DMS79 (cell line): ENCODE measurements at places on chromosomes 7 and 10.

GRCh38 chr10:12081470-12081869 lies 12.7 kb downstream of the DHTKD1 start:
- DNase-seq = no peak

DNA sequence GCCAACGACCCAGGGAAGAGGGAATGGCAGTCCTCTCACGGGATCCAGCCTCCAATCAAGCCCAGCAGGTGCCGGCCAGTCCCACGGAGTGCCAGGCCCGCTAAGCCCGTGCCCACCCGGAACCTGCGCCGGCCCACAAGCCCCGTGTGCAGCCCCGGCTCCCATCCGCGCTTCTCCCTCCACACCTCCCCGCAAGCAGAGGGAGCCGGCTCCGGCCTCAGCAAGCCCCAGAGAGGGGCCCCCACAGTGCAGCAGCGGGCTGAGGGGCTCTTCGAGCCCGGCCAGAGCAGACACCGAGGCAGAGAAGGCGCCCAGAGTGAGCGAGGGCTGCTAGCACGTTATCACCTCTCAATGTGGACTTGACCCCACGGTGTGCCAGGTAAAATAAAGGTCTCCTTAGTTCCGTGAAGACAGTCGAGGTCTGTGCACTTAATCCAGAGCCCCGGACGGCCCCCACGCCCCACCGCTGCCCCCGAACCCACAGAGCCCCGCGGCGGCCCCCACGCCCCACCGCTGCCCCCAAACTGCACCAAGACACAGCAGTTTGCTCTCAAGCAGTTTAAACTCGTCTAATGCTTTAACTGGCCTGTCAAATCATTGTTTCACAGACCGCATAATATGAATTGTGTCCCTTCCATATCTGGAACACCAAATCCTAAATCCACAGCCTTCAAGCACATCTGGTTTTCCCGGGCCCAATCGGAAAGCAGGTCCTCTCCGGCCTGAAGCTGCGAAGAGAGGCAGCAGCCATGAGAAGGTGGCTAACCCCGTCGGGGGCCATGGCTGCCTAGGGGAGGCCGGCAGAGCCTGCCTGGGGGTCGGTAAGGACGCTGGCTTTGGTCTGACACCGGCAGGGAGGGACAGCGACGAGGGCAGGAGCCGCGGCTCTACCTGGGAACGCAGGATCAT lies 307.8 kb downstream of the PTPRN2 start:
- DNase-seq = no peak

GRCh38 chr7:124536156-124536762 lies 229.3 kb downstream of the GPR37 start:
- DNase-seq = no peak

DNA sequence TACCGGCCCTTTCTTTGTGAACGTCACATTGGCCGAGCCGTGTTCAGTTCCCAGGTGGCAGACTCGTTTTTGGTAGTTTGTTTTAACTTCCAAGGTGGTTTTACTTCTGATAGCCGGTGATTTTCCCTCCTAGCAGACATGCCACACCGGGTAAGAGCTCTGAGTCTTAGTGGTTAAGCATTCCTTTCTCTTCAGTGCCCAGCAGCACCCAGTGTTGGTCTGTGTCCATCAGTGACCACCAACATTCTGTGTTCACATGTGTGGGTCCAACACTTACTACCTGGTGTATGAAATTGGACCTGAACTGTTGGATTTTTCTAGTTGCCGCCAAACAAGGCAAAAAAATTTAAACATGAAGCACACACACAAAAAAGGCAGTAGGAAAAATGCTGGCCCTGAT lies 9.9 kb upstream of the CSGALNACT2 start:
- DNase-seq = no peak

- no peak for DNase-seq
These were observed 19.8 kb downstream of the RGR start for GRCh38 chr10:84264611-84265141.
